ENCODE measurements at places on chromosomes 5 and 9. TPM values are rescaled to one million over a fixed set of nuclear protein-coding genes. Genes with fewer than 3 reads are reported as not detected.
A peak's percentile ranks its signal among the peaks of the same experiment; 100 is the strongest.

DNA sequence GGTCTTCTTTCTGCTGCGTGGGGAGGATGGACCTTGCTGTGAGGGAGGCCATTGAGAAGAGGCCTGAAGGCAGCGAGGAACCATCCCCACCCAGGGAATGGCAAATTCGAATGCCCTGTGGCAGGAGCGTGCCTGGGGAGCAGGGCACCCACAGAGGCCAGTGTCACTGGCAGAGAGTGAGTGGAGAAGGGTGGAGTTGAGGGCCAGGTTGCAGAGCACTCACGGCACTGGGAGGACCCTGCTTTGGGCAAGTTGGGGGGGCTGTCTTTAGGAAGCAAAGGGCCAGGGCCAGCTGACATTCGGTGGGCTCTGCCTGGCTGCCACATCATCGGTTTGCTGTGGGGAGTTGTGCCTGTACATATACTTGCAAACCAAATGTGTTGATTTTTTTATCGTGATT, 47.2 kb downstream of the SYK start:
- H3K4me1 ChIP-seq: peaks cover under 1% of the 10 kb centered on the region
- no peaks in the 10 kb centered on the region for H3K27me3 ChIP-seq
- DNase-seq: no peak
- no peaks in the 10 kb centered on the region for H3K36me3 ChIP-seq

DNA sequence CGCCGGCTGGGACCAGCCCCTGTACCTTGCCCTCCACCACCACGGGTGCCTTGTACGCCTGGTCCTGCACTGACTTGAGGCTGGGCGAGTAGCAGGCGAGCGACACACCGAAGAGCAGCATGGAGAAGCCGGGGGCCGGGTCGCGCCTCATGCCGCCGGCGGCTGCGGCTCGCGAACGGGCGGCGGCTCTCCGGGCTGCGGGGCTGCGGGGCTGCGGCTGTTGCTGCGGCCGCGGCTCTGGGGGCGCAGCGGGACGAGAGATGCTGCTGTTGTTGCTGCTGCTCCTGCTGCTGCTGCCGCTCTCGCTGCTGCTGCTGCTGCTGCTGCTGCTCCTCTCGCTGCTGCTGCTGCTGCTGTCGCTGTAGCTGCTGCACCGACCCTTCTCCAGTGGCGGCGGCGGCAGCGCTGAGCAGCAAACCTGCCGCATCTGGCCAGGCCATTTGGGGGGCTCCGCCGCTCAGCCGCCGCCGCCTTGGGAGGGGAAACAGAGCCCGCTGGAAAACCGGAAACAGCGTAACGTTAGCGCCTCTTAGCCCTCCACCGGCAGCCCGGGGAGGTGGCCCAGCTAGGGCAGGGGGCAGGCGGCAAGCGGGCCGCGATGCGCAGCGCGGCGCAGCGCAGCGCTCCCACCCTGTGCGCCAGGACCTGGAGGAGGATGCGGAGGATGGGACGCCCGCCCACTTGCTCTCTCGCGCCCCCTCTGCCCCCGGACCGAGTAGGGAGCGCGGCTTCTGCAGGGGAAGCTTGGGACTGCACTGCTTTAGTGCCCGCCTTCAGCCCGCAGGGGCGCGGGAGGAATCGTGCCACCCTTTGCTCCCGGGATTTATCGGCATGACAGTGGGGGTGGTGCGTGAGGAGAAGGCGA, at the start of gene NRG2:
NRG2 (minus strand) TSS at position 657 of the 865 bp plus-strand sequence.
- H3K27me3 ChIP-seq: no peaks in the 10 kb centered on the region
- H3K4me3 ChIP-seq: peak within 1 kb of the TSS; percentile 86
- peak; percentile 53 for DNase-seq

DNA sequence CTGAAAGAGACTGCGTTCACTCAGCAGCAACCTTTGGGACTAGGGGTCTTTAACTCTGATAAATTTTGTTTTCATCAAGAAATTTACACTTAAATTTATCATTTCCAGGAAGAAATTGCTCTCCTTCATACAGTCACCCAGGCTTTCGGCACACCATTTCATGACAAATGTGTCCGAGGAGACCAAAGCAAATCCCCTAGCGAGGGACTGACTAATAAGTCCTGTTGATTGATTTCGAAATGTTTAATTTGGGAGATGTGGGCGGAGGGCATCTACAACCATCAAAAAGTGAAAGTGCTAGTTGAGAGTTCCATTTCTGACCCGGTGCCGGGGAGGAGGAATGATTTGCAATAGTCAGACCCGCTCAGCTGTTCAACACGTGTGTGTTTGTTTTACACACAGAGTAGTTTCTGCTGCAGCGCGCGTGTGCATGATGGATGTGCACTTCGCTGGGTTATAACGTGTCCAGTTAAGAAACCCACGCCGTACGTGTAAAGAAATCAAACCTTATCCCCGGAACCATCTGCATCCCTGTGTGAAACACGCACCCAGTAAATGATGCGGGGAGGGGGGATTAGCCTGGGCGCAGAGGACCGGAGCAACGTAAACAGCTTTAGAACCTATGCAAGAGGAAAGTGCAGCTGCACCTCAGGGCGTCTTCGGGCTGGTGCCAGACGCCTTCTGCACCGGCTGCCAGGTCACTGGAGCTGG, 845 bp upstream of the NR4A3 start:
- H3K4me1 ChIP-seq: peaks cover 12% of the 10 kb centered on the region
- DNase-seq: peak; percentile 39
- peak overlapping the region; percentile 46 for H3K27ac ChIP-seq
- H3K36me3 ChIP-seq: no peaks in the 10 kb centered on the region
- peak overlapping the region; percentile 82 for H3K4me3 ChIP-seq
- H3K27me3 ChIP-seq: no peaks in the 10 kb centered on the region

DNA sequence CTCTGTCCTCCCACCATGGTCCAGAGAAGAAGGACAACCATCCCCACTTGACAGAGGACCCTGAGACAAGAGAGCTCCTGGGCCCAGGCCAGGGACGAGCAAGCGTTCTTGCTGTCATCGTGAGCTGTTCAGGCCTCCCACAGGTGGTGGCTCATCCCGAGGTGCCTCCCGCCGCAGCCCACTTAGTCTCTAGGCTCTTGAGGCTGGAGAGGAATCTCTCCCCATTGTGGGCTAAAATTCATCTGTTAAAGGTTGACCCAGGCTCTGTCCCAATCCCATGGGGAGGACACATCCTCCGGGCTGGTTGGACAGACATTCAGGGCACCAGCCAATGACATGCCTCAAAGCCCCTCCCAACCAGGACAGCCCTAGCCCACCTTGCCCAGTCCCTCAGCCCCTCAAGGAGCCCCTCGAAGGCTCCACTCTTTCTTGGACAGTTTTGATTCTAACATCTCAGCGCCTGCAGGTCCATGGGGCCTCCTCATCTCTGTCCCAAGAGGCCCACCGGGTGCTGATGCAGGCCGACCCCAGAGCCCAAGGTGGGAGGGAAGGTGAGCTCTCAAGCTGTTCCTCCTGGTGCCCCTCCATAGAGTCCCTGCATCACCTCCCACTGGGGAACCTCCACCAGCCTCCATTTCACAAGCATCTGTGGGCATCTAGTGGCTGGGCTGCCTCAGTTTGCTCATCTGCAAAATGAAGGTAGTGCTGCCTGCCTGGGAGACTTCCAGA, 52.9 kb downstream of the BARX1 start:
- DNase-seq: no peak
- no peaks in the 10 kb centered on the region for H3K27me3 ChIP-seq
- H3K4me1 ChIP-seq: no peaks in the 10 kb centered on the region
- no peaks in the 10 kb centered on the region for H3K36me3 ChIP-seq
- no peak overlapping the region for H3K4me3 ChIP-seq

DNA sequence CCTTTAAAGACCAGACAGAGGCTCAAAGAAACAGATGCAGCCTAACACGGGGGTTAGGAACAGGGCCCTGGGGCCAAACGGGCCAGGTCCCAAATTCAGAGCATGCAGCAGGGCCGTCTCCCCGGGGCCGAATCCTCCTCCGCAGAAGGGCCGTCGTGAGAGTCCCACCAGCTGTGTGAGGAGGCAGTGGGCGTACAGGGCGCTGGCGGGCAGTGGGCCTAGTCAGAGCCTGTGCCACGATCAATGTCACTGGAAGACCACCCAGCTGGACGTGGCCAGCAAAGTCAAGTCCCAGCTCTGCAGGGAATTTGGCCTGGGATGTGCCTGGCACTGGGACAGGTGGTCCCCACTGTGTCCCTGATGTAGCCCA, 15.8 kb upstream of the FCN2 start:
- H3K36me3 ChIP-seq: no peaks in the 10 kb centered on the region
- H3K27me3 ChIP-seq: no peaks in the 10 kb centered on the region
- H3K4me1 ChIP-seq: no peaks in the 10 kb centered on the region
- H3K4me3 ChIP-seq: no peak overlapping the region
- no peak for DNase-seq

- H3K4me1 ChIP-seq: peaks cover under 1% of the 10 kb centered on the region
- H3K27ac ChIP-seq: no peak overlapping the region
- H3K4me3 ChIP-seq: no peak overlapping the region
Observed at GRCh38 chr5:79567926-79568549, 44.2 kb upstream of the TENT2 start.

DNA sequence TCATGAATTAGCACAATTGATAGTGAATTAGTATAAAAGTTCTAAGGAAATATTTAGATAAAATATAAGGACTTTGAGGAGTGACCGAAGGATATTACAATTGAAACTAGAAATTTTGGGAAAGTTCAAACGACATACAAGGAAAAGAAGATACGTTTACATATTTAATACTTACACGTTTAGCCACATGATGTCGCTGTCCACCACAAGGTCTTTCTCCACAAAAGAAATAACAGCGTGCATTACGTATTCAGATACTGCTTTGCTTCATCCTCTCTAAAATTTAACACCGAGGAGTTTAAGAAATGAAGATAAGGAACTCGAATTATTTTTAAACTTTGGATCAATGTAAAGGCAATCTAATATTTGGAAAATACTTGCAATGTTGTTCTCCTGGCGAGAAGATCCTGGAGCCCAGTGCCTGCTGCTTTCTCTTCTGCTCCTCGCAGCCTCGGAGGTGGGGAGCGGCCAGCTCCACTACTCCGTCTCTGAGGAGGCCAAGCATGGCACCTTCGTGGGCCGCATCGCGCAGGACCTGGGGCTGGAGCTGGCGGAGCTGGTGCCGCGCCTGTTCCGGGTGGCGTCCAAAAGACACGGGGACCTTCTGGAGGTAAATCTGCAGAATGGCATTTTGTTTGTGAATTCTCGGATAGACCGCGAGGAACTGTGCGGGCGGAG, at the start of gene PCDHA3:
PCDHA3 (plus strand) TSS at position 242 of the 678 bp plus-strand sequence.
- H3K27me3 ChIP-seq: no peaks in the 10 kb centered on the region
- H3K36me3 ChIP-seq: no peaks in the 10 kb centered on the region
- no peak for DNase-seq

DNA sequence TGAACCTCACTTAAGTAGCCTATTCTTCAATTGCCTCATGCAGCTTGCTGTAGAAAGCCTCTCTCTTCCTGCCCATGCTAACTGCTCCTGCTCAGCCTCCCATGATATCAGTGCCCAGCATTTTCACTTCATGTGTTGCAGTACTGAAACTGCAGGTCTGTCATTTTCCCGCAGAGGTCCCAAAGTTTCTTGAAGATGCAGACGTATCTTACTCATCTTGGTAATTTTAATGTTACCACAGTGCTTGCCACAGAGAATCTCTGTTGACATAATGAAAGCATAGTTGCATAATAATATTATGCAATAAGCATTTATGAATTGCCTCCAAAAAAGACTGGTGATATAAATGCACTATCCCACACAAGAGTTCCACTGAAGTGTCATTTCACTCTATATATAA, 561.1 kb upstream of the DAP start:
- DNase-seq: peak; percentile 76
- no peaks in the 10 kb centered on the region for H3K27me3 ChIP-seq
- no peak overlapping the region for H3K4me3 ChIP-seq
- H3K27ac ChIP-seq: no peak overlapping the region
- H3K36me3 ChIP-seq: no peaks in the 10 kb centered on the region

- no peaks in the 10 kb centered on the region for H3K4me1 ChIP-seq
- DNase-seq: no peak
- no peak overlapping the region for H3K27ac ChIP-seq
- H3K36me3 ChIP-seq: no peaks in the 10 kb centered on the region
- H3K27me3 ChIP-seq: peaks cover 27% of the 10 kb centered on the region
Observed at GRCh38 chr9:70060883-70061507, 17.3 kb downstream of the MAMDC2 start.

DNA sequence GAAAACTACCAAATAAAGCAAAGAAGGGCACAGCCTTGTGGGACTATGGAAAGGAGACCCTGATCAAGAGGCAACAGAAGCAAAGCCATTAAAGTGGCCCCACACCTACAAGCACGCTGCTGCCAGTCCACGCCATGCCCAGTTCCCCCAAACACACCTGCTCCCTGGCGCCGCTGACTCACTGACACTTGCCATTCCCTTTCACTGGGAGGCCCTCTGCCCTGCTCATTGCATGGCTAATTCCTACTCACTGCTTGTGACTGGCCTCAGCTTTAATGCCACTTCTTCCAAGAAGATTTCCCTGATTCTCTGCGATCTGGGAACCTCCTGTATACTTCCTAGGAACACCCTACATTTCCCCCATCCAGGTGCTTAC, 71.2 kb upstream of the TAF1L start:
- H3K4me3 ChIP-seq: no peak overlapping the region
- peak; percentile 15 for DNase-seq
- no peaks in the 10 kb centered on the region for H3K27me3 ChIP-seq
- peak overlapping the region; percentile 73 for H3K27ac ChIP-seq
- no peaks in the 10 kb centered on the region for H3K36me3 ChIP-seq
- H3K4me1 ChIP-seq: peaks cover 32% of the 10 kb centered on the region

GRCh38 chr5:15904899-15905830, 274.4 kb downstream of the MARCHF11 start:
- H3K27ac ChIP-seq: no peak overlapping the region
- DNase-seq: no peak
- H3K27me3 ChIP-seq: no peaks in the 10 kb centered on the region
- H3K4me1 ChIP-seq: no peaks in the 10 kb centered on the region

DNA sequence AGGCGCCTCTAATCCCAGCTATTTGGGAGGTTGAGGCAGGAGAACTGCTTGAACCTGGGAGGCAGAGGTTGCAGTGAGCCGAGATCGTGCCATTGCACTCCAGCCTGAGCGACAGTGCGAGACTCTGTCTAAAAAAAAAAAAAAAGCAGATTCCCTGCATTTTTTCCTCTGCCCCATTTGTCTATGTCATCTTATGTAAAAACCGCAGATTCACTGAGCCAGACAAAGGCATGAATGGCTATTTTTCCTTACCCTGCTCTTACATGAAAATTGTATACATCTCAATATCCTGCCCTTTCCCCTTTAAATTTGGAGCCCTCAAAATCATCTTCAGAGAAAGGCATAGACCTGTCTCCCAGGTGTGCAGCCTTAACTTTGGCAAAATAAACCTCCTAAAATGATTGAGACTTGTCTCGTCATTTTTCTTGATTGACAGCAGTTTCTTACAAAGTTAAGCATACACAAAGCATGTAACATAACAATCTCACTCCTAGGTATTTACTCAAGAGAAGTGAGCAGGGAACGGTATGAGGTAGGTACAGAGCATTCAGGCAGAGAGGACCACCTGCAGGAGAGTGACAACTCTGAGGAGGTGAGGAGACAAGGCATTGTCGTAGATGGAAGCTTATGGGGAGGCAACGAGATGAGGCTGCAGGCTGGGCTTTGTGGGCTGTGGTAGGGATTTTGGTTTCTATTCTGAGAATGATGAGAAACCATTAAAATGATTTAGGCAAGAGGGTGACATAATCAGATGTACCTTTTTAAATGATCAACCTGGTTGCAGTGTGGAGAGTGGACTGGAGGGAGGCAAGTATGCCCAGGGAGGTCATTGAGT, 65.7 kb upstream of the IL6ST start:
- H3K36me3 ChIP-seq: no peaks in the 10 kb centered on the region
- H3K27ac ChIP-seq: no peak overlapping the region
- DNase-seq: no peak
- peaks cover 15% of the 10 kb centered on the region for H3K4me1 ChIP-seq
- H3K27me3 ChIP-seq: no peaks in the 10 kb centered on the region
- H3K4me3 ChIP-seq: no peak overlapping the region

Gene CDX1
- total RNA-seq: not detected

Gene KIF27
- total RNA-seq: 2.2 TPM

Gene C9orf50
- total RNA-seq: not detected

Gene SAXO1
- total RNA-seq: not detected

Gene PCDHGA11
- total RNA-seq: 0.92 TPM

Gene PCBD2
- total RNA-seq: 5.4 TPM

Gene ZBTB34
- 1.6 TPM for total RNA-seq

Gene SH3GL2
- 2.9 TPM for total RNA-seq

Gene BTNL9
- total RNA-seq: 15.4 TPM
